ENCODE measurements at places on chromosomes 2 and 18.

DNA sequence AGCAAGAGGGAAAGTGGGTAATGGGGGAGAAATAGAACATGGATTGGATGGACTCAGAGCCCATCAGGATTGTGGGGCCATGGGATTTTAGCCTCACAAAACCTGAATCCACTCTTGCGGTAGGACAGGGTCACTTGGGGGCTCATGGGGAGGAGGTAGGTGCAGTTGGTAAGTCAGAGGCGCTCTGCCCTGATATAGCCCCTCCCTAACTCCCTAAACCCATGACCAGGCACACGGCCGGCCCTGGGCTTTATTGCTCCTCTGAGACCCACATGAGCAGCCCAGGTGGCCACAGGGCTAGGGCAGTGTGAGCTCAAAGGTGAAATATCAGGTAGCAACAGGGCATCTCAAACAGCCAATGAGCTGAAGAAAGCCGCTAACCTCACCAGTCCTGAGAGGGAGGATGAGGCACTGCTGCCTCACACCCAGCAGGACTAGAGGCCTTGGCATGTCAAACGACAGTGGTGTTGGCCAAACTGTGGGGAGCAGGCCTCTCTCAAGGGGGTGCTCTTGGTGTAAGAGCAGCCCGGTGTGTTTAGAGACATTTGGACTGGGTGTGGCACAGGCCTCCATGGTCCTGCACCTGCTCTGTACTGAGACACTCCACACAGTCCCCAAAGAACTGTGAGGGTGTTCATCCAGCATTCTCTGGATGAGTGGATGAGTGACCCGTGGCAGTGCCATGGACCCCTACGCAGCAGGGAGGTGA, 90.8 kb upstream of the HS6ST1 start:
- H3K27ac ChIP-seq, result no peak overlapping the region
- H3K36me3 ChIP-seq, result no peaks in the 10 kb centered on the region
- no peak overlapping the region for H3K4me3 ChIP-seq
- no peaks in the 10 kb centered on the region for H3K4me1 ChIP-seq
- DNase-seq, result no peak
- no peaks in the 10 kb centered on the region for H3K27me3 ChIP-seq

GRCh38 chr2:201257381-201257955, 2.9 kb upstream of the CASP8 start:
- no peaks in the 10 kb centered on the region for H3K36me3 ChIP-seq
- H3K4me3 ChIP-seq, result peak overlapping the region; percentile 68
- no peaks in the 10 kb centered on the region for H3K27me3 ChIP-seq
- peak overlapping the region; percentile 82 for H3K27ac ChIP-seq
- no peak for DNase-seq

- H3K4me3 ChIP-seq, result no peak overlapping the region
- H3K36me3 ChIP-seq, result no peaks in the 10 kb centered on the region
- no peaks in the 10 kb centered on the region for H3K27me3 ChIP-seq
- H3K27ac ChIP-seq, result peak overlapping the region; percentile 75
- DNase-seq, result peak; percentile 86
These were observed 199.3 kb downstream of the HDAC4 start for GRCh38 chr2:239201531-239201876.

- H3K27me3 ChIP-seq, result no peaks in the 10 kb centered on the region
- H3K4me1 ChIP-seq, result no peaks in the 10 kb centered on the region
- no peak overlapping the region for H3K4me3 ChIP-seq
- no peak for DNase-seq
These were observed 108.7 kb downstream of the GFPT1 start for GRCh38 chr2:69278366-69278765.

GRCh38 chr2:37523814-37524362, 147.6 kb downstream of the CDC42EP3 start:
- DNase-seq, result peak; percentile 71
- H3K36me3 ChIP-seq, result no peaks in the 10 kb centered on the region
- no peak overlapping the region for H3K4me3 ChIP-seq
- H3K27me3 ChIP-seq, result no peaks in the 10 kb centered on the region
- no peak overlapping the region for H3K27ac ChIP-seq

GRCh38 chr2:110773401-110773921, 41.1 kb downstream of the ACOXL start:
- H3K27ac ChIP-seq, result no peak overlapping the region
- no peaks in the 10 kb centered on the region for H3K4me1 ChIP-seq
- no peak overlapping the region for H3K4me3 ChIP-seq
- no peaks in the 10 kb centered on the region for H3K27me3 ChIP-seq
- H3K36me3 ChIP-seq, result no peaks in the 10 kb centered on the region

GRCh38 chr2:84857566-84857965, 23.3 kb downstream of the TRABD2A start:
- DNase-seq, result no peak
- no peaks in the 10 kb centered on the region for H3K4me1 ChIP-seq
- H3K36me3 ChIP-seq, result no peaks in the 10 kb centered on the region
- no peaks in the 10 kb centered on the region for H3K27me3 ChIP-seq

DNA sequence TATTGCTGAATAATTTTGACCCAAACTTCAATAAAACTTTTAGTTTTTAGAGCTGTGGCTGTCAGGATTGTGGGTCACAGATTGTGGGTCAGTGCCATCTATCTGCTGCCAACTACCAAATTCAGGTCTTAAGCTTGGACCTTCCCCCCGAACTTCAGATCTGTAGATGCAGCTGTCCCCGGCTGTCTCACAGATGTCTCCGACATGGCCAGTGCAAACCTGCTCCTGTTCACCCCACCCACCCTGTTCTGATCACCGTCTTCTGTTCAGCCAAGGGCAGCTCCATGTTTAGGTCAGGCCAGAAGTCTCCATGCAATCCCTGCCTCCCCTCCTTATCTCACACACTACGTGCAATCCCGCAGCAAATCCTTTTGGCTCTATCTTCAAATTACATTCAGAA, 175.0 kb downstream of the PRKCE start:
- no peak overlapping the region for H3K4me3 ChIP-seq
- DNase-seq, result no peak
- peaks cover 10% of the 10 kb centered on the region for H3K4me1 ChIP-seq
- no peaks in the 10 kb centered on the region for H3K27me3 ChIP-seq
- H3K27ac ChIP-seq, result no peak overlapping the region

DNA sequence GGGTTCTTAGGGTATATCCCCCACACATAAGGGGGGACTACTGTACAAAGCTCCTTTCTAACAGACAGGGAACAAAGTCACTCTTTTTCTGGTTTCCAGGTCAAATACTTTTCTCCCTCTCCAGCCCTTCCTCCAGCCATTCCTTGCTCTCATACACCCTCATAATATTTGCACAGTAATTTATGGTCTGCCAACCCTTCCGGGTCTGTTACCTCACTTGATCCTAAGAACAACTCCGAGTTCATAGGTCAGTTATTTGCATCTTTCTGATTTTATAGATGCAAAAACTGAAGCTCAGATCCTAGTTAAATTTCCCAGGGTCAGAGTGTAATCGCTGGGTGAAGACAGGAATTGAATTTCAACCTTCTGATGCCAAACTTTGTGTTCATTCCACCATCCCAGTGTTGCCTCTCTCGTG, 14.8 kb upstream of the MATN3 start:
- no peak overlapping the region for H3K27ac ChIP-seq
- no peaks in the 10 kb centered on the region for H3K27me3 ChIP-seq
- H3K4me1 ChIP-seq, result no peaks in the 10 kb centered on the region
- no peaks in the 10 kb centered on the region for H3K36me3 ChIP-seq

DNA sequence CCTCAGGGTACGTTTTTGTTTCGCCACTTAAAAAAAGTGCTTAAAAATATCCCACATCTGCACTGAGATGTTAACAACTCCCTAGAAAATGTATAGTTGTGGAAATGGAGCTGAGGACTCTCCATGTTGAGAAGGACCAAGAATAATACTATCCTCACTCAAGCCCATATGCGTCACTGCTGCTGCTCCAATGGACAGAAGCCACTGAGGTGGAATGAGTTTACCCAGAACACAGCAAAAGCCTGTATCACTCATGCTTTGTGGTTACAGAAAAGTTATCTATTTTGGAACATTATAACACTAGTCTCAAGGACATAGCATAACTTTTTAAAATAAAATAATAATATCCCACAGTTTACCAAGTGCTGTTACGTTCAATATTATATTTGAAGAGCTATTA, 31.9 kb downstream of the DSC3 start:
- no peak for DNase-seq
- no peaks in the 10 kb centered on the region for H3K27me3 ChIP-seq
- no peaks in the 10 kb centered on the region for H3K4me1 ChIP-seq
- H3K36me3 ChIP-seq, result no peaks in the 10 kb centered on the region
- no peak overlapping the region for H3K4me3 ChIP-seq

- no peak overlapping the region for H3K27ac ChIP-seq
- no peaks in the 10 kb centered on the region for H3K36me3 ChIP-seq
- DNase-seq, result no peak
- peaks cover 16% of the 10 kb centered on the region for H3K4me1 ChIP-seq
- H3K4me3 ChIP-seq, result no peak overlapping the region
These were observed 16.5 kb upstream of the KLHL23 start for GRCh38 chr2:169716938-169717690.

GRCh38 chr2:208346756-208347155, 59.8 kb upstream of the PTH2R start:
- H3K4me3 ChIP-seq, result no peak overlapping the region
- no peaks in the 10 kb centered on the region for H3K4me1 ChIP-seq
- H3K36me3 ChIP-seq, result no peaks in the 10 kb centered on the region
- no peak overlapping the region for H3K27ac ChIP-seq

GRCh38 chr2:152062125-152063091, 36.4 kb downstream of the CACNB4 start:
- no peak overlapping the region for H3K4me3 ChIP-seq
- no peaks in the 10 kb centered on the region for H3K27me3 ChIP-seq
- H3K4me1 ChIP-seq, result peaks cover 7% of the 10 kb centered on the region
- peak; percentile 52 for DNase-seq
- no peaks in the 10 kb centered on the region for H3K36me3 ChIP-seq

DNA sequence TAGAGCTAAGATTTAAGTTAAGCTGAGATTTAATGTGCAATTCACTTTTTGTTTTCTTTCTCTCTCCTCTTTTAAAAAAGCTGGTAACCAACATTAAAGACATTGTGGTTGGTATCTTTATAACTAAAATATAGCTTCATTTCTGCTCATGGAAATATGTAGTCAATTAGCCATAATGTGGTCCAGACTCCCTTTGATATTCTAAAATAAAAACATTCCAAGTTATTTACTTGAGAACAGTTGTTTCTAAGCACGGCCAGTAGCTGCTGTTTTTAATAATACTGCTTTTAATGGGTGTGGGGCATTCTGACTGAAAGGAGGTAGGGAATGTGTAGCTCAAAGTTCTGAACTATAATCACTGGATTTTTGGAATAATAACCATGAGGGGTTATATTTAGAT, 183.3 kb upstream of the FBXO11 start:
- no peak for DNase-seq
- no peaks in the 10 kb centered on the region for H3K27me3 ChIP-seq
- no peak overlapping the region for H3K4me3 ChIP-seq
- no peak overlapping the region for H3K27ac ChIP-seq
- H3K4me1 ChIP-seq, result no peaks in the 10 kb centered on the region

DNA sequence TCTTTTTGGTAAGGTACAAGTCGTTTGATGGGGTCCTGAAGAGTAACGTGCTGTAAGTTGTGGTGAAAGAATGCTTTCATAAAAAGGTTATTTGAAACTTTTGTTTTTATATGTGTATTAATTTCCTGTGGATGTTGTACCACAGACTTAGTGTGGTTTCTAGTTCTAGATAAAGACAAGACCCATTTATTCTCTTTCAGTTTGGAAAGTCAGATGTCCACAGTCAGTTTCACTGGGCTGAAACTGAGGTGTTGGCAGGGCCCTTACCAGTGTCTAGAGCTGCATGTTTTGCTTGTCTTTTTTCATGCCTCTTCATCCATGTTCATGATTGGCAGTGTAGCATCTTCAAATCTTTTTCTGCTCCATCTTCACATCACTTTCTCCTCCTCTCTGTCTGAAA, 22.1 kb upstream of the DOCK10 start:
- H3K4me1 ChIP-seq, result no peaks in the 10 kb centered on the region
- DNase-seq, result no peak
- H3K36me3 ChIP-seq, result no peaks in the 10 kb centered on the region
- H3K27me3 ChIP-seq, result no peaks in the 10 kb centered on the region
- H3K4me3 ChIP-seq, result no peak overlapping the region
- H3K27ac ChIP-seq, result no peak overlapping the region

DNA sequence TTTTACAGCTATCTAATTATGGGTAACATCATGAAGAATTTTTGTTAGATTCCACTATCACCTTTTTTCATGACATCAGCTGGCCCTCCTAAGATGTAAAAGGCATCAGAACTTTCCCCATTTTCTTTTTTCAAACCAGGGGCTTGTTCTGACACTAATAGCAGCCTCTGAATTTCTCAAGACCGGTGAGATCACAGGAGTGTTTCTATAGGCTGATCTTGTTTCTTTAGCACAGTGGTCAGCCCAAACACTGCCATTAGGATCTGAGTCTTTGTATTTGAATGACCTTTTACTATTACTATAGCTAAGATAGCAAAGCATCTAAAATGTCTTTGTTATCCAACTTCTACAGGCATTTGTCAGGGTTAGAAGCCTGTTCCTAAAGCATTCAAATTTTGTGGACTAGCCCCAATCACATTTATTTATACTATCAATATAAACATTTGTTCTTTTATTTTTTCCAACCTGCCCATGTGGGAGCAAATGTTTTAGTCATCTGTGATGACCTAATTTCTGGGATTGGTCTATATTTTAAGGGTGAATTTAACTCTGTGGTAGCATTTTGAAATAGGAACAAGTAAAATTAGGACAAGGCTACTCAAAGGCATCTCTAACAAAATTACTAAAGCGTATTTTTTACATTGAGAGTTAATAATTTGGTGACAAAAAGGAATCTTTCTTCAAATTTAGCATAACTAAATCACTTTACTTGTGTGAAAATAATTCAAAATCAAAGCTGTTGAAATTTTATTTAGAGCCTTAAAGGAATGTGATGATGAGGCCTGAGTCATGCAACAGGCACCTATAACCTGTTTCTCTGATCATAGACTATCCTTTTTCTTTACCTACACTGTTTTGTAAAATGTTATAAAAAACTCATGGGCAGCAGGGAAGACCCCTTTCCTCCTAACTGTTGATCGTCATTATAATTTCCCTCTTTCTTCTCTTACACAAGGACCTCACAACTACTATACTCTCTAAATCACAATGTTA, 39.3 kb downstream of the ZAP70 start:
- no peaks in the 10 kb centered on the region for H3K36me3 ChIP-seq
- no peak overlapping the region for H3K4me3 ChIP-seq
- H3K27ac ChIP-seq, result no peak overlapping the region
- H3K4me1 ChIP-seq, result no peaks in the 10 kb centered on the region
- H3K27me3 ChIP-seq, result no peaks in the 10 kb centered on the region

- H3K4me1 ChIP-seq, result no peaks in the 10 kb centered on the region
- no peaks in the 10 kb centered on the region for H3K36me3 ChIP-seq
- no peak overlapping the region for H3K27ac ChIP-seq
- H3K27me3 ChIP-seq, result no peaks in the 10 kb centered on the region
- no peak overlapping the region for H3K4me3 ChIP-seq
- DNase-seq, result no peak
These were observed 158.0 kb downstream of the SMAD7 start for GRCh38 chr18:48792611-48793380.

- no peak overlapping the region for H3K27ac ChIP-seq
- H3K4me3 ChIP-seq, result no peak overlapping the region
- no peaks in the 10 kb centered on the region for H3K4me1 ChIP-seq
These were observed 5.8 kb upstream of the PTPN4 start for GRCh38 chr2:119753930-119754321.
